Stimulated activated CD4-positive, alpha-beta T cell treated with anti-CD3 and anti-CD28 coated beads, TNF-alpha, amount 100 ng/mL, for 24 hours (primary cell): ENCODE measurements at places on chromosomes 16 and 17.

DNA sequence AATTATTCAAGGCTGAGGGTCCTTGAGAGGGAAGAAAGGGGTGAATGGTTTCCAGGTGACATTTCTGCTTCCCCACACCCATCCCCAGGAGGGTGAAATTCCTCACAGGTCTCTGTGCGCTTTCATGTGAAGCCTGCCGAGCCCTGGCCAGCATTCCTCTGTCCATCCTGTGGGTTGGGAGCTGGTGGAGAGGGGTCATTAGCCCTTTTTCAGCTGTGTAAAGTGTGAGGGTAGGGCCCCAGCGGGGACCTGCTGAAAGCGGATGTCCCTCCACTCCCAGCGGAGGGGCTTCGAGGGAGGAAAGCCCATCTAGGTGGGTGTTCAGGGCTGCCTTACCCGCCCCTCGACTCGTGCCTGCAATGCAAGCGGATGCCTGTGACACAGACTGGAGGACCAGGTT, 53.3 kb upstream of the DLX4 start:
- DNase-seq, result no peak

DNA sequence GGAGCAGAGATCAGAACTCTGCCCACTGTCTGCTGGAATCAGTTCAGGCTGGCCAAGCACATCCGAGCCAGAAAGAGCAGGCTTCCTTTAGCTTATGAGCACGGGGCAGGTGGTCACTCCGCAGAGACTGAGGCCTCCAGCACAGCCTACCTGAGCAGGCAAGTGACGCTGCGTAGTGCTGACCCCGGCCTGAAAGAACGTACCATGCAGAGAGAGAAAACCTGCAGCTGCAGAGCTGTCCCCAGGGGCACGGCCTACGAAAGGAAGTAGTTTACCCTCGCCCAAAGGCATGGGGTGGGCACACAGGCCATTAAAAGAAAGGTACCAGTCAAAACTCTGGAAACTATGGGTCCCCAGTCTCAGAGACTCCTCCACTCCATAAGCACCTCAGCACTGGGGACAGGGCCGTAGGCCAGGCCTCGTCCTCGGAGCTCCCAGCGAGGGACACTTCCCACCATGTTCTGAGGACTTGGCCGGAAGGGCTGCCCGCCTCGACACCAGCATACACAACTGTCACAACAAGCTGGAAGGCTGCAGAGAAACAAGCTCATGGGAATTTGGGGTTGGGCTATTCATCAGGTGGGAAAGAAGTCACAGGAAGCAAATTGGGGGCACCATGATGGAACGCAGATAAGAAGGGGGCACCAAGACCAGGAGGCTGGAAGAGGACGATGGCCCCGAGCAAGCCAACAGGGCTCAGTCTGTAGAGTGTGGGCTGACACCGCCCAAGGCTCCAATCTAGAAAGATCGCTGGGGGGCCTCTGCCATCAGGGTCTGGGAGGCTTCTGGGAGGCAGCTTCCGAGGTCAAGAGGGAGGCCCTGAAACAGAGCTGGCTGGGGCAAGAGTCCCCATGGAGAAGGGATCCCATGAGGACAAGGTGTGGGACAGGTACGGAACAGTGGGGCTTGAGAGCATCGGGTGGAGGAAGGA, 21.2 kb downstream of the MEAK7 start:
- DNase-seq, result no peak

DNA sequence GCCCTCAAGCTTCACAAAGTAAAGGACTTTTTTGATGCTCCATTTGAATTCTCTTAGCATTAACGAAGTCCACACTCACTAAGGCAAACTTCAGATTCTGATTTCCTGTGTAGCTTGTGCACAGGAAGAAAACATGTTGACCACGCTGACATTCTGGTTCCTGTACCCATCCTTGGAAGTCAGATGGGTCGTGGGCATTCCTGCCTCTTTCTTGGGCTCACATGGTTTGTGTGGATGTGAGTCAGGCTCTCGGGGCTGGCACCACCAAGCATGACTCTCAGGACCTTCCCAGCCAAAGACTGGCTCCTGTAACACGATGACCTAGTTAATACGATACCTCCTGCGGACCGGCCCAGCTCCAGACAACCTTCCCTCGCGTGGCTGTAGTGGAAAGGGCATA, 32.8 kb downstream of the ARSG start:
- no peak for DNase-seq

DNA sequence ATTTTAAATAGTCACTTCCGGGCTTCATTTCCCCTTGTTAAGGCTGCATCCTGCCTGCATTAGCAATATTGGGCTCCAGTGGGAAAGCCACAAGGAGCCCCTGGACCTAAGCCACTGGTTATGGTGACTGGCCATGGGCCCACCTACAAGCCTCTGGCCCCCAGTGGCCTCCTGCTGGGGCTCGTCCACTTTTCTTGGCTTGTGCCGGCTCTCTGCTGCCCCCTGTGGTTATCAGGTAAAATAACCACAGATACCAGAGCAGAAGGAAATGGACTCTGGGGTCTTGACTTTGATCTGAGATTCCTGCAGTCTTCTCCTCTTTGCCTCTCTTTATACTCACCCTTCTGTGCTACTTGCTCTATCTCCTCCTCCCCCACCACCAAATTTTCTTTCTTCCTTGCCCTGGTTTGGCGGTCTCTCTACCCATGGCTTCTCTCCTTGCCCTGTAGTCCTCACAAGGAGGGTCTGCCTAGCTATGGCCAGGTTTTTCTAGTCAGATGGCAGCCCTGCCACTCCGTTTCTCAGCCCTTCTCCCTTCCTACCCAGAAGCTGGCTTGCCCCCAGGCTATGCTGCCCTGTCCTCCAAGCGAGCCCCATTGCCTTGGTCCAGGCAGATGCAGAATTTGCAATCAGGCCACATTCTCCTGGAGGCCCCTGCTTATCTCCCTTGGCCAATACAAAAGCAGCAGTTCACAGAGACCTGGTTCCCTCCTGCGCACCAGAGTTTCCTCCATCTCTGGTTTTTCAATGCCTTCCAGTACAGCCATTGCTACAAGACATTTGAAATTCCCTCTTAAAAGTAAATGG, 82.9 kb upstream of the RCVRN start:
- no peak for DNase-seq

- DNase-seq, result no peak
These were observed 34.5 kb downstream of the KCNJ16 start for GRCh38 chr17:70109497-70109896.

DNA sequence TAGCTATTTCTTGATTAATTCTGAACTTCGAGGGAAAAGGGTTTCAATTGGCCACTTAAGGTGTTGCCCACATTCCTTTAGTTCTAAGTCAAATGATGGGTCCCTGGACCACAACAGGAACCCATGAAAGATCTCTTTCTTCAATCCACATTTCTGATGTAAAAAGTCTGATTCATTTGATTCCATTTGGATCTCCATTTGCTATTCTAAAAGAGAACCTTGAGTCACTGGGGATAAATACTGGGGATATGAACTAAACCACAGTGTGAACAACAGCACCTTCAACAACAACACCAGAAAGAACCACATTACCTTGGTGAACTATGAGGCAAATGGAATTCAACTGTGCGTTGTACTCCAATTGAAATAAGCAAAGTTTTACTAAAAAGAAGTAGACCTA, 108.9 kb upstream of the IRX5 start:
- no peak for DNase-seq

DNA sequence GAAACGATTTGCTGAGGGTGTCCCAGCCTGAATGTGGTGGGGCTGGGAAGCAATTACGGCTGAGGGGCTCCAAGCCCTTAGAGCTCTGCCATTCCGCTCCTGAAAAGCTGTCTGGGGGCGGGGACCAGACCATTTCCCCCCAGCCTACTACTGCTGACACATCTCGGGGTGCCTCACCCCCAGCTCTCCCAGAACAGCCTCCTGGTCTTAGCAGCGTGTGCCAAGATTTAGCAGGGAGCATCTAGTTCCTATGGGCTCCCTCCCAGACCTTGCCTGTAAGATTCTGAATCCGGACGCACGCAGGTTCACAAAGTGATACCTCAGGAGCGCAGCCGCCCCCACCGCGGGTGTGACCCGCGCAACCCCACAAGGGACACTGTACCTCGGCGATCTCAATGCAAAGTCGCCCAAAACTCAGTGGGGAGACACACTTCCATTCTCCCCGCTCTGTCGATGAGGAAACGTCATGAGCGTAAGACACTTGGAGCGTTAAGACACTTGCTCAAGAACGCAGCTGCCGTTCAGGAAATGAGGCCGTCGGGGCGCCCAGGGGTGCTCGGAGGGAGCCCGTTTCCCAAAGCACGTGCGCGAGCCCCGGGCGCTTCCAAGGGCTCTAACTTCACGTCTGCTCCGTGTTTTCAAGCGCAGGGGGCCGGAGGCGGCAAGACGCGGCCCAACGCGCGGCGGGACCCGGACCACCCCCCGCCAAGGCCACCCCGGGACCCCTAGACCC, 629 bp downstream of the GEMIN4 start:
- peak; percentile 14 for DNase-seq

DNA sequence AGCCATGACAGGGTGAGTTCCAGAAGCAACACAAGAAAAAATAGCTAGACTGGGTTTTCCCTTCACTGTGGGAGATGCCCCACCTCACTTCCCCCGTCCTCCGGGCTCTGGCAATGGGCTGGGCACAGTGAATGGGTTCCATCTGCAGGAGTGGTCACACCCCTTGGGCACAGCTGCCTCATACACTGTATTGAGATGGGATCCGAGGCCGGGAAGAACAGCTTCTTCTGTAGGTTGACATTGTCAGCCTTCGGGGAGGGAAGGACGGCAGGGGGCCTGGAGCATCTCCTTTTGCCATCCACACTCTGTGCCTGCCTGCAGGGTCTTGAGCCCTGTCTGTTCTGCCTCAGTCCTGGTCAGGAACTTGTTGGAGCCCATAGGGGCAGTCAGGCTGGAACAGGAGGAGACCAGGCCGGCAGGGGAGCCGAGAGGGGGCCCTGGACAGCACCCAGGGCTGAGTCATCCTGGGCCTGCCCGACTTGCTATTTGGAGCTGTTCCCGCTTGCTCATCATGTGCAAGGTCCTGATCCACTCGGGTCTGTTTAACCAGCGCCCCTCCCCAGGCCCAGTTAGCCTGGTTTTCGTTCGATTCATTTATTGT, 286.7 kb downstream of the SEC14L1 start:
- no peak for DNase-seq

DNA sequence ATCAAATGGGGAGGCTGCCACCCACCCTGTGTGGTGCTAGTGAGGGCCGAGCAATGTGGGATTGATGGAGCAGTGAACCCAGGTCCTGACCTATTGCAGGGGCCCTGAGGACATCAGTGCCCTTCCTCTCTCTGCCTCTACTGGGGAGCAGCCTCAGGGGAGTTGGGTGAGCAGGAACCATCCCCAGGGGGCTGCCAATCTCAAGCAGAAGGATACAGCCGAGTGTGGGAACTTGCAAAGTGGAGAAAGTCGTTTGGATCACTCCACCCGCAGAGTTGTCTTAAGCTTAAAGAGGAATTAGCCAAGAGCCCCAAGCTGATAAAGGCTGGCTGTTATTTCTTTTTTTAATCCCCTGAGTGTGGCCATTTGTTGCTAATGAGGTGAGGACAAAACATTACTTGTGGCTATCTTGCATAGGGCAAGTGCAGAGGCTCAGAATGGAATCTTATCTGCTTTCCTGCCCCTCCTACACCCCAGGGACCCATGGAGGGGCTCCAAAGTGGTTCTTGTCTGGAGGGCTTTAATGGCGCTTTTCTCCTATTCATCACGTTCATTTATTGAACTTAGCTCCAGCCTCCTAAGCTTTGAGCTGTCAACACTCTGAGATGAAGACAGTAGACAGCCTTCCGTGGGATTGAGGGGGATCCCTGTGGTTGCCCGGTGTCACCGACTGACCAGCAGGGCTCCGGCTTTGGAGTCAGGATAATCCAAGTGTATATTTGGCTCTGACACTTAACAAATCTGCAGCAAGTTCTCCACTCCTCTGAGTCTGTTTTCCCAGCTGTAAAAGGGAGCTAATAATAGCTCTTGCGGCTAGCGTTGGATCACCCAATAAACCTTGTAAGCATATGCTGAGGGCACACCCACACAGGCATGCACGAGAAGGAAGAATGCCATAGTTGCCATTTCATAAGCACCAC, 45.1 kb downstream of the MYH11 start:
- no peak for DNase-seq

DNA sequence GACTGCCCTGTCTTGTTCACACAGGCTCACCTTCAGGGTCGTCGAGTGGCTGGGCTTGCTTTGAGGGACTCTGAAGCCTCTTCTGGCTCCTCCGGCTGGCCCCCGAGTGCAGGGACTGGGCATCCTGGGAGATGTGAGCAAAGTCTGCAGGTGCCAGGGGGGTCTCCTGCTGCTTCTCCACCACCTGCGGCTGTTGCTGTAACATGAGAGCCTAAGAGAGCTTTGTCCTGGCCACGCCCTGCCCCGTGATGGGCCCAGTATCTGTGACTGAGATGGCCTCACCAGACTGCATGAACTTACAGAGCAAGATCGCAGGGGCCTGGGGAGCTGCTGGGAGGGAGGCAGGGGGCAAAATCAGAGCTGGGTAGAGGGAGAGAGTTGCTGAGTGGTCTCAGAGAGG, 12.5 kb downstream of the ERN2 start:
- no peak for DNase-seq

GRCh38 chr17:49005140-49005539, 8.0 kb downstream of the IGF2BP1 start:
- no peak for DNase-seq

DNA sequence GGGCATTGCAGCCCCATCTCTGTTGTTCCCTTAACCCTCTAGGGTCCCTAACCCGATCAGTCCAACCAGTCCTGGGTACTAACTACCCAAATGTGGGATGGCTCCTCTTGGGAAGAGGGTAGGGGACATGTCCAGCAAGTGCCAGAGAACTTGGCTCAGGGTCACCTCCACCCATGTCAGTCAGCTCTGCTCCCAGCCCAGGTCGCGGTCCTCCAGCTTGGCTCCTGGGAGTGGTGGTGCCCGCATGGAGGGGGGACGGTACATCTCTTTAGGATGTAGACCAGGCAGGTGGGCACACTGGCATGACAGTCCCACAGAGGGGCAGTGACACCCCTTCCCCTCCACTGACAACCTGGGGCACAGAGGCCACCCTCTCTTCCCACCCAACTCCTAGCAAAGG, 6.0 kb downstream of the TMUB2 start:
- DNase-seq, result no peak

DNA sequence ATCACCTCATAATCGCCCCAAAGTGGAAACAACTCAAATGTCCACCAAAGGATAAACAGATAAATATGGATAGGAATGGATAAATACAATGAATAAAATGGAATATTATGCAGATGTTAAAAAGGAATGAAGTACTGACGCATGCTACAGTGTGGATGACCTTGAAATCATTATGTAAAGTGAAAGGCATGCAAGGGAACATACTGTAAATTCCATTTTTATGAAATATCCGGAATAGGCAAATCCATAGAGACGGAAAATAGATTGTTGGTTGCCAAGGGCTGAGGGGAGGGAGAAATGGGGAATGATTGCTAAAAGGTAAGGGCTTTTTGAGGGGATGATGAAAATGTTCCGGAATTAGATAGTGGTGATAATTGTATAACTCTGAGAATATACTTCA, 36.0 kb downstream of the STAT5B start:
- DNase-seq, result no peak

DNA sequence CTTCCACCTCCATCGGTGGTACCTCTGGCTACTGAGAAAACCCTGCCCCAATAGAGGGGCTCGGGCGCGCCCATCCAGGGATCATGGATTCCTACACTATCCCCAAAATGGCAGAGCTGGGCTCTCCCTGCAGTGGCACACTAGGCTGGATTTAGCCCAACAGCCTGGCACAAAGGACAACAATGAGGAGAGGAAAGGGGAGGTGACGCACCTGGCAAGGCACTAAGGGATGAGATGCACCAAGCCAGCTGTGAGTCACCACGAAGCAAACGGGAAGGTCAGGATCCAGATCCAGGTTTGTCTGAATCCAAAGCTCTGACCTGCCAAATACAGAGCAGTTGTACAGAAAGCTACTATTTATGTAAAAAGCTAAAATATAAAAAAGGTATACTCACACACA, 18.1 kb downstream of the UBE2O start:
- DNase-seq, result no peak

GRCh38 chr16:79370736-79371135, 229.8 kb downstream of the MAF start:
- DNase-seq, result no peak
